ENCODE measurements at places on chromosomes 2 and 18.
A peak's percentile ranks its signal among the peaks of the same experiment; 100 is the strongest.

GRCh38 chr2:198756166-198756565 lies 701.6 kb downstream of the SATB2 start:
- peak; percentile 74 for DNase-seq

DNA sequence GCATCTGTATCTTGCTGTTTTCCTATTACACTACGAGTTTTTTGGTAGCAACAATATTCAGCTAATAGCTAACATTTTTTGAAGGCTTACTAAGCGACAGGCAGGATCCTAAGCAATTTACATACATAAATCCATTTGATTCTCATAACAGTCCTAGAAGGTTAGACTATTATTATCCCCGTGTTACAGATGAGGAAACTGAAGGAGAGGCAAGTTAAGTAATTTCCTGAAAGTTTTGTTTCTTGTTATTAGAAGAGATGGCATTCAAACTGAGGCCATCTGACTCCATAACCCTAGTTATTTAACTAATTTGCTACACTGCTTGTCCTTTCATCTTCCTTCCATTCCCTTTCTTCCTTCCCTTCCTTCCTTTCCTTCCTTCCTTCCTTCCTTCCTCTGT lies 68.2 kb downstream of the PDE1A start:
- no peak for DNase-seq

DNA sequence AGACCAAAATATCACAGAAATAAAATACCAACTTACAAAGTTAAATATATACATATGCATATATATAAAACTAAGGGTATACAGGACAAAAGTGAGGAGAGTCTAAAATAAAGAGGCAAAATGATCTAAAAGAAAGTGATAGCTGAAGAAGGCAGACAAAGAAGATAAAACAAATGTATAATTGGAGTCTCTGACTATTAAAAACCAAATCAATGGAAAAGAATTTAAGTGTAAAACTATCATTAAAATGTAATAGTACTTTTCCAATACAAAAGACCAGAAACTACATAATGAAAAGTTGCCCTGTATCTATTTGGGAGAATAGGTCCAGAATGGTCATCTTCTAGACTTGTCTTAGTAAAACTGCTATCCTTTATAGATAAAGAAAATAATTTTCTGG lies 267.4 kb upstream of the KLHL14 start:
- DNase-seq = no peak

DNA sequence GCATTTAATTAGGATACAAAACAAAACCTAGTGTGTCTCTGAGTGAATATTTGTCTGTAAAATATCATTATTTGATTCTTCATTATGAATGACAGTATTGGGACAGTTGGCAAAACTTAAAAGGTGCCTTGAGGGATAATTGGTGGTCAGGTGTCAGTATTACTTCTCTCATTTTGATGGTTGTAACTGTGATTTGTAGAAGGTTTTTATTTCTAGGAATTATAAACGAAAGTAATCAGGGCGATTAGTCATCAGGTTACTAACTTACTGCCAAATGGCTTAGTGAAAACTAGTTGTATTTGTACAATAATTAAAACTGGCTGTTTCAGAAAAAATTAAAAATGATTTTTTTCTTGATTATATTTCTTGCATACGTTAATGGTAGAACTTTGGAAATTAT lies 117.6 kb downstream of the BIRC6 start:
- no peak for DNase-seq

GRCh38 chr2:217065012-217065290 lies 205.1 kb upstream of the TNP1 start:
- no peak for DNase-seq

DNA sequence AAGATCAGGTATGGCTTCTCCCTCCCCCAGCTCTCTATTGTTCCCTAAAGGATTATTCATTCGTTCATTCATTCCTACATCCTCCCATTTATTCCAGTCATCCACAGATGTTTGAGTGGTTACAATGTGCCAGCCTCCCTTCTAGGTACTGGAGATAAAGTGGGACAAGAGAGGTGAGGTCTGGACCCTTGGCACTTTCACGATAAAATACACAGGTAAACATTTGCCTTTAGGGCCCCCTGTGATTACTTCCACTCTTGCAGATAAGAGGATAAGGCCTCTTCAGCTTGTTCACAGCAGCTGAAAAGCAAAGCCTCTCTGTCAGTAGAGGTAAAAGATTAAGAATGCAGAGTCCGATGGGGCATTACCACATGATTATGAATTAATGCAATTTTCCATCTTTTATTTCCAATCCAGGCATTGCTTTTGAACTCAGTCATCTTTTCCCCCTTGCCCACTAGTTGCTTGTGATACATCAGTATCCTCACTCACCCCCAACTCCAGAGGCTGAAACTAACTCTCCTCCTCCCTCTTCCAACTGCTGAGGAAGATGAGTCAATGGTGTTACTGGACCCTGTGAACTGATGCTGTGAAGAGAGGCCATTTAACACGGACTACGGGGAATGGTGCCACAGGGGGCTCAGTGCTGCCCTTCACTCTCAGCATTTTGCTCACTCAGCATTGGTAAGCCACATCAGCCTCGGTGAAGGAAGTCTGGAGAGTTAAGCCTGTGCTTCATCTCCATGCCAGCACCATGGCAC lies 1.1 kb upstream of the DPP4 start:
- peak; percentile 20 for DNase-seq

DNA sequence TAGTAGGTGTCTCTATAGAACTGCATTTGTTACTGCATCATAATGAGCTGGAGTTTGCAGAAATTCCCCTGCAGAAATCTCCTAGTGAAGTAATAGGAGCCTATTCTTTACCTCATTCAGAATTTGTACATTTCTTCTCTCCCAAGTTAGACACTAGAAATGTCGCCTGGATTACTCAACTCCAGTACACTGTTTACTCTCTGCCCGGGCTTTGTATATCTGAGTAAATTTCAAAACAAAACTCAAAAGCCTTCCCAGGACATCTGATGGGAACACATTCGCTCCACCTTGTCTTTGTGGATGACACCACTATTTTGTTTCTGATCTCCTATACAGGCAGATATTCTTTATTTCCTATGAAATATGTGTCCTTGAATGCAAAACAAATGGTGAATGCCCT lies 76.8 kb downstream of the POU3F3 start:
- no peak for DNase-seq

DNA sequence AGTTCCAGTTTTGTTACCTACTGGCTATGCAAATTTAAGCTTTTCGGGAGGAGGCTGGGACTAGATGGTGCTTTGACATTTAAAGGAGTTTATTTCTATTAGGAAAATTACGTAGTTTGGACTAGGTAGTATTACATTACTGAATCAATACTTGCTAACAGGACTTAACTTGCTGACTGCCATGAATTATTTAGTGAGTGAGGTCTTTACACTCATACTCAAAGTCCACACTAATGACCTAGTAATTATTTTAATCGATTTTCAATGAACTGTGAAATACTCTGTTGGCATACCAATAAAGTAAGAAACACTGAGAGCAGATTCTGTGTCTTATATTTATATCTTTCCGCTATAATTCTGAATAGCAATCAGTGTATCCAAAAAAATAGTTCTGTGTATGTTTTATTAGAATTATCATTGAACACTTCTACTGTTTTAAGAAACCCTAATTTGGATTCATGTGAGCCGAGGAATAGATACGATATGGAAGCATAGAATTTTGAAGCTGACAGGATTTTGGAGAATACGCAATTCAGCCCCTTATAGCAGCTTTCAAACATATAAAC lies 55.0 kb downstream of the CHST9 start:
- DNase-seq = no peak

DNA sequence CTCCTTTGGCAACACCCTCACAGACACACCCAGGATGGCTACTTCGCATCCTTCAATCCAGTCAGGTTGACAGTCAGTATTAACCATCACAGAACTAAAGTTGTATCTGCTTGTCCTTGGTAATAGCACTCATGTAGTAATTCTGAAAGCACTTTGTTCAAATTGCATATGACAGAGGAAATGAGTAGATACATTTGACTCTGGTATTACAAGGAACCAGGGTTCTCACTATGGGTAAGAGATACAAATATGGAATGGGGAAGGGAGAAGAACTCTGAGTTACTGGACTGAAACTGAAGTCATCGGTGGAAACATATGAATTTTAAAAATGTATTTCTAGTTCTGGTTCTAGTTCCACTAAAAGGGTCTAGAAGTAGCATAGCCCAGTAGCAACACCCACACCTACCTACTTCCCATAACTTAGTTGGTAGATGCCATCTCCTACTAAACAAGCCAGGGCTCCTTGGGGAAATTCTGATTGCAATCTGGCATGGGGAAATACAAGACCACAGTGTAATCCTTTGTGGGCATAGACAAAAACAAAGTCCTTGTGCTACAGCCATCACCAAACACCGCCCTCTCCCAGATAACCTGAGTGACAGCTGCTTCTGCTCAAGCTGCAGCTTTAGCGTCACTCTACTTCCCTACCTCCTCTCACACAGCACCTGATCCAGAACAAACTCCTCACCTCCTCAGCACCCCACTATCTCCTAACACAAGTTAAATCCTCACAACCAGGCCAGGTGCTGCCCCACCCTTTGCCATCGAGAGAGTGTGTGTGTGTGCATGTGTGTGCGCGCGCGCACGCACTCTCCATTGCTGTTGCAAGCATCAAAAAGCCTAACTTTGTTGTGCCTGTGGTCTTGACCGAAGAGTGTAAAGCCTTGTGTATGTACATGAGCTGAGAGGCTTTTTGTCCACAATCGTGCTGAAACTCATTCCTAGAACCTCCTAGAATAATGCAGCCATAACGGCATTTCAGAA lies 31.4 kb upstream of the CD226 start:
- DNase-seq = no peak

GRCh38 chr18:48348739-48349138 lies 60.4 kb downstream of the ZBTB7C start:
- DNase-seq = no peak

DNA sequence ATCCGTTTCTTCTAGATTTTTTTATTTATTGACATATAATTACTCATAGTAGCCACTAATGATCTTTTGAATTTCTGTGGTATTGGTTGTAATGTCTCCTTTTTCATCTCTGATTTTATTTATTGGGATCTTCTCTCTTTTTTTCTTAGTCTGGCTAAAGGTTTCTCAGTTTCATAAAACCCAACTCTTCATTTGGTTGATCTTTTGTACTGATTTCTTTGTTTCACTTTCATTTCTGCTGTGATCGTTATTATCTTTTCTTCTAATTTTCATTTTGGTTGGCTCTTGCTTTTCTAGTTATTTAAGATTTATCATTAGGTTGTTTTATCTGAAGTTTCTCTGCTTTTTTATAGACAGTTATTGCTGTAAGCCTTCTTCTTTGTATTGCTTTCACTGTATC lies 463.6 kb upstream of the CRIM1 start:
- no peak for DNase-seq

DNA sequence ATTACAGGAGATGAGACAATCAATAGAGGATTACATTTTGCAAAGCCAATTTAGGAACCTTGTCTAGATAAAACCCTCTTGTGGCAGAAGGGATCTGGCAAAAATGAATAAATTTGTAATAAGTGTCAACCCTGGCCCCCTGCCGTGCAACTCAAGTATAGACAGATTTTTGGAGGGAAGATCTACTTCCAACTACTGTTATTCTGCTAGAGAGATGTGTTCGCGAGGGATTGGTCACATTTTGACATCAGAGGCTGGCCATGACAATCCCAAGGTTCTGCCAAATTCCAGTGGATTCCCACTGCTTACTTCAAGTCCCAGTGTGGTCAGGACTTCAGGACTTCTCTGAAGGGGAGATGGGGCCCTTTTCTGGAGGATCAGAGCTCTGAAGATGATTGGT lies 192.6 kb downstream of the SH3RF3 start:
- peak; percentile 49 for DNase-seq

GRCh38 chr2:50466685-50467084 lies 565.2 kb downstream of the NRXN1 start:
- DNase-seq = no peak

- no peak for DNase-seq
These were observed 308.7 kb downstream of the LRATD1 start for GRCh38 chr2:14941151-14941631.

GRCh38 chr2:8421658-8422449 lies 260.0 kb upstream of the ID2 start:
- DNase-seq = no peak

DNA sequence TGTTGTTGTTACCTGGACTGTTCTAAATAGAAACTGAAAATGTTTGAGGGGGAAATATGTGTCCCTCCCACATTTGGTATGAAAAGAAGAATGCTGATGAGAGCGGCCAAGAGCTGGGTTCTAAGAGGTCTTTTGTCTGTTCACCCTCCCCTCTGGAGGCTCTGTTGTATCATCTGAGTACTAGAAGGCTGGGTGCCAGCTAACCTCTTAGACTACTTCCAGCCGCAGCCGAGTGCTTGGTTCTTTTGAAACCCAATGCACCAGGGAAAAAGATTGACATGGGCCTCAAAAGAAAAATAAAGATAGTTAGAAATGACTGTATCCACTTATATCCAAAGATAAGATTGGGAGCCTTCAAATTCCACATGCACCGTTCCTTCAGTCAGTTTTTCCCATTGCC lies 255.9 kb downstream of the TXNL1 start:
- DNase-seq = no peak

DNA sequence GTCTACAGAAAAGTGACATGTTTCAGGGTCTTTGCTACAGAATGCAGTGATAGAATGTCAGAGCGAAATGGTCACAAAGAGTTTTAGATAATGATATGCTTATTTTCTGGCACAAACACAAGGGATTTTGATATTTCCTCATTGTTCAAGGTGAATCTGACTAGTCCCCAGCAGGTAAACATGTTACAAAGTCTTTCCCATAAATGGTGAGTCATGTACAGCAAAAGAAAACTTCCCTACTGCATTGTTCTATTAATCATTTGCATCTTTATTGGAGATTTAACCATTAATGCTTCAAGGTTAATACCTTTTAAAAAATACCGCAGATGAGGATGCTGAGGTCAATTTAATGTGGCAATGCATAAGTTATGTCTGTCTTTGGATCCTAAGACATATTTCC lies 19.1 kb upstream of the TRIB2 start:
- no peak for DNase-seq

- DNase-seq = peak; percentile 47
These were observed 88.2 kb downstream of the HS1BP3 start for GRCh38 chr2:20562540-20563225.

- DNase-seq = no peak
These were observed 2.9 kb upstream of the SLC40A1 start for GRCh38 chr2:189583227-189584198.

DNA sequence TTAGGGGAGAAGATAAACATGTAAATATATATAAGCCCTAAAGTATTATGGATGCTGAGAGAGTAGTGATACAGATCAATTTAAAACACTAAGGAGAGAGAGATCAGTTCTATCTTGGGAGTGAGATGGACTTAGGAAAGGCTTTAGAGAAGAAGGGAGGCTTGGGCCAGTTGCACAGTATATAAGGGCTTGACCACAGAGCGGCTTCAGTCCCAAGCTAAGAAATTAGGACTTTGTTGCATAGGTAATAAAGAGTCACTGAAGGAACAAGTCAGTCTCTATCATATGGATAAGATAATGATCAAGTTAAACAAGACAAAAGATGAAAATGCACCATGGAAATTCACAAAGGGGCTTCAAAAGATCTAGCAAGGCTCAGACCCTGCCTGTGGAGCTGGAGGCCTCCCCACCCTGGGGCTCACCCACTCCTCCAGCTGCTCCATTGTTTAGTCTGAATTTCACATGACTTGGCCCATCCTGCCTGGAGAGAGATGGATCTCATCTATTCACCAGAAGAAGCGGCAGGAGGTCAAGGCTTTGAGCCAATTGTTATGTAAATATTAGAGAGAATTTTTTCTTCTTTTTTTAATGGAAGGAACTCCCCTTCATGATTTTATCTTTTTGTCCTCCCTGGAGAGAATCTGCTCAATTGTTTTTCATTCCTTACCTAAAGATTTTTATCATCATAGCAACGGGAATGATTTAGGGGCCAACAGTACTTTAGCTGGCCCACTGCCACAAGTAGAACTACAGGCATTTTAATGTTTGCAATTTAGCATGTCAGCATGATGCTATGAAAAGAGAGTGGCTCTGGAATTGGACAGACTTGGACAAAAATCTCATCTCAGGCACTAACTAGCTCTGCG lies 44.0 kb downstream of the GYPC start:
- peak; percentile 27 for DNase-seq

All from fibroblast of skin of back (primary cell).